ENCODE measurements at places on chromosomes 3 and 15. TPM values are rescaled to one million over a fixed set of nuclear protein-coding genes. Genes with fewer than 3 reads are reported as not detected.

Gene RTP1
- not detected for total RNA-seq

Gene ZNF619
- 3.3 TPM for total RNA-seq

Gene IL5RA
- total RNA-seq = not detected

Gene UROC1
- total RNA-seq = not detected

Gene MYNN
- 7.2 TPM for total RNA-seq

Gene OXSM
- 7.2 TPM for total RNA-seq

Gene TLE3
- 37.2 TPM for total RNA-seq

Gene PTH1R
- 1.4 TPM for total RNA-seq

DNA sequence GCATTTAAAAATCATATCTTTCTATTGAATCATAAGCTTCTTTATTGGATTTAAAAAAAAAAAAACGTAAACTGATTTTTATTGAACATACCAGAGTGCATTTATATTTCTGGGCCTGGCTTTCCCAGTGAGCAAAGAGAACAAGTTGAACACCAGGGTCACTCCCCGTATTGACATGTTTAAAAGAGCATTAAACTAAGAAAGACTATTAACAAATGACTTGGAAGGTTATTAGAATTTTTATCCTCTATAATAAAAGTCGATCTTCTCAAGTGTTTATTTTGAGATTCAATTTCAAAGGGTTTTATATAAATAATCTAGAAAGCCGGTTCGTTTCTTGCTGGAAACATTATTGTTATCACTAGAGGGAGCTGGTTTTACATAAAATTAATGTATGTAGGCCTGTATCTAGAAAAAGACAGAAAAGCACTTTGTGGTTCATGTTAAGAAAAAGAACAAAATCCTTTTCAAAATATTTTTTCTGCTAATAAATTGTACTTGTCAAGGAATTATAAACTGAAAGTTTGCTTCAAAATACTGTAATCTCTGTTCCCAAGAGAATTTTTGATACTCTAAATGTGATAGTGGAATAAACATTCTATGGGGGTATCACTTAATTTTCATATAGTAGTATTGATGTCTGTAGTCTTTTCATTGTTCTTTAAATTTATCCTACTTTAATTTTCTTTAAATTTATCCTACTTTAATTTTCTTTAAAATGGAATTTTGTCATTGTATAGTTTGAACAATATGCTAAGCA, 321.8 kb upstream of the MME start:
- H3K27me3 ChIP-seq = no peaks in the 10 kb centered on the region
- no peaks in the 10 kb centered on the region for H3K36me3 ChIP-seq
- DNase-seq = no peak
- no peaks in the 10 kb centered on the region for H3K4me1 ChIP-seq
- no peak overlapping the region for H3K27ac ChIP-seq

DNA sequence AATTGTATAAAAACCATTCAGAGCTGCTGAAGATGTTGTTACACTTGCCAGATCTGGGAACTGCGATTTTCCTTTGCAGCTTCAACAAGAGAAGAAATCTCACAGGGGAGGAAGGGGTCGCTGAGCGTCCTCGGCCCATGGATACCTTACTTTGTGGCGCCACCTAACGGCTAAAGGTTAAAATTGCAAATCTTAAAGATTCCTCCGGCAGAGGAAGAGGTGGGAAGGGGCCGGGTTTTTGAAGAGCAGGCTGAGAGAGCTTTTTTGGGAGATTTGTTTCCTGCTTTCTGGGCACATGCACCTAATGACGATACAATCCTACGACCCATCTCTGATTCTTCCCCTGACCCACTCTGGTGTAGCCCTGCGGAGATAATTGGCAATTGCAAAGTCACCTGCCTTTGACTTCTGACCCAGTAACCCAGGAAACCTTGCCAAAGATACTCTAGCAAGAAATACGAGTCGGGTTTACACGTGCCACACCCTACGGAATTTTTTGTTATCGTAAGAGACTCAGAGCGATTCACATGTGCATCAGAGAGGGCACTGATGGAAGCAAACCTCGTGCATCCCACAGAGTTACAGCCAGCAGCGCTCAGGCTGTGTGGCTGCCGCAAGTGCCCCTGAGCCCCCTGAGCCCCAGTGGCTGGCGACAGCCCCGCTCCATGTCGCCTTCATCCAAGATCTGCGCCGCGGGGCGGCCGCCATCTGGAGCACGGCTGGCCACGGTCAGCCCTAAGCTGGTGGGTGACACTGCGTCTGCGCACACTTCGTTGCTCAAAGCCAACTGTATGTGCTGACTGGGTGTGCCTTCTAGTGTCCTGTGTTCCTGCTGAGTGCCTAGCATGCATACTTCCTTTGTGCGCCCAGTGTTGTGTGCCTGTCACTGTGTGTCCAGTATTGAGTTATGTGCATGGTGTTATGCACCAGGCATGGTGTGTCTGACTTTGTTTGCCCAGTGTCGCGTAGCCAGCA, 55.2 kb upstream of the CHRNA7 start:
- no peaks in the 10 kb centered on the region for H3K4me1 ChIP-seq
- H3K27me3 ChIP-seq = no peaks in the 10 kb centered on the region
- no peak overlapping the region for H3K4me3 ChIP-seq
- H3K27ac ChIP-seq = no peak overlapping the region
- H3K36me3 ChIP-seq = no peaks in the 10 kb centered on the region

DNA sequence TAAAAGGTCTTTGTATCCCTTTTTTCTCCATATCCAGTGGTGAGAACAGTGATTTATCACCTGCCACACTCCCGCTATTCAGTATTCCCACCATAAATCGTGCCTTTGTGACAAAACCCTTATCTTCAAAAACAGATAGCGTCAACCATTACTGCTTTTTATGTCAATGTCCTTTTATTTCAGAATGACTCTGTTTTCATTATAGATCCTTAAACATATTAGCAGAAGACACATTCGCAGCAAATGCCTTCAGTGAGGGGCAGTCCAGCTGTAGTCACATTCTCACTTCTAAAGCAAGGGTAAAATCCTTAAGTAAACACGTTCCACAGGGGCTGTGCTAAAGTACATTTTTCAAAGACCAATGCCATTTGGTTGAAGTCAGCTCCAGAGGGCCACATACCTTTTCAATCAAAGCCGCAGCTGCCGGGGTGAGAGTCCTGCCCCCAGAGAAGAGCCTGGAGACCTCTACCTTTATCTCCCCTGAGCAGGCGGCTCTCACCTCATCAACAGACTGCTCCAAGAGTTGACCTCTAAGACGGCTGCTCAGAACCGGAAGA, 53.4 kb downstream of the PDZRN3 start:
- no peak overlapping the region for H3K4me3 ChIP-seq
- H3K27me3 ChIP-seq = no peaks in the 10 kb centered on the region
- DNase-seq = no peak

GRCh38 chr15:80173022-80173759, 20.4 kb downstream of the FAH start:
- H3K4me3 ChIP-seq = no peak overlapping the region
- H3K4me1 ChIP-seq = no peaks in the 10 kb centered on the region
- H3K36me3 ChIP-seq = no peaks in the 10 kb centered on the region
- peak; percentile 73 for DNase-seq

DNA sequence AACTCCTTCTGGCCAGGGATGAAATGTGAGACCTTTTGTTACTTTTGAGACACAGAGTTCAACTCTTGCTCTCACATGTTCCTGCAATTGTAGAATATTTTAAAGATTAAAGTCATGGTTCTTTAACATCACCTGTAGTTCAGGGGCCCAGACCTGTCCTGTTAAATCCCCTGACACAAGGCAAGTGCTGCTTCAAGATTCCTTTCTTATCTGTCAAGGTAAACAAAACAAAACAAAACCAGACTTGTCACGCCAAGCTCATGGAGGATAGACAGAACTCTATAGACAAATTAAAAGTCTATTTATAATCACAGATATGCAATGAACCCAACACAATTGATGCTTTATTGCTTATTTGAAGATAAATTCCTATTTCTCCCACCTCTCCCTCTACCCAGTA, 48.6 kb upstream of the NEDD4 start:
- no peaks in the 10 kb centered on the region for H3K36me3 ChIP-seq
- H3K4me3 ChIP-seq = no peak overlapping the region
- no peak for DNase-seq
- H3K27ac ChIP-seq = no peak overlapping the region
- H3K4me1 ChIP-seq = peaks cover 4% of the 10 kb centered on the region

DNA sequence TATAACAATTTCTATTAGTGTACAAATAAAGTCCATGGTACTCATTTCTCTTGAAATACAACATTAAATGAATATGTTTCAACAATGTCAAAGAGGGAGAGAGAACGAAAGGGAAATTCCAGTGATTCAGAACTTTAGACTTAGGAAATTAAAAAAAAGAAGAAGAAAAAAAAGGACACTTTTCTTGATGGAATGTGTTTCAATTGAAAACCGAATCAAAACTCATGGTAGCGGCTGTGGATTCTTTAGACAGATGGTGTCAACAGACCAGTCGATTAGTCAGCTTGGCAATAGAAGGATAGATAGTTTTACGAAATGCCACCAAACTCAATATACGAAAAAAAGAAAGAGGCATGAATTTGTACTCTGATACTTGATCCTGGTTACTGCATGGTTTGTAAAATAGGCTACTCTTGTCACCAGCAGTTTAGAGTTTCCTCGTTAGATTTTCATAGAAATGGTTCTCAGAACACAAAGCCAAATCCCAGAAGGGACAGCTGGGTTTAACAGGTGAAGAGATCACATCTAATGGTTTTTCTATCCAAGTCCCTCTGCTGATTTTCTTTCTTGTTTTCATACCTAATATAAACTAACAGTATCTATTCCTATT, 793.5 kb downstream of the ROBO1 start:
- no peaks in the 10 kb centered on the region for H3K4me1 ChIP-seq
- no peak overlapping the region for H3K4me3 ChIP-seq
- H3K27me3 ChIP-seq = no peaks in the 10 kb centered on the region
- no peak overlapping the region for H3K27ac ChIP-seq
- H3K36me3 ChIP-seq = no peaks in the 10 kb centered on the region
- no peak for DNase-seq

DNA sequence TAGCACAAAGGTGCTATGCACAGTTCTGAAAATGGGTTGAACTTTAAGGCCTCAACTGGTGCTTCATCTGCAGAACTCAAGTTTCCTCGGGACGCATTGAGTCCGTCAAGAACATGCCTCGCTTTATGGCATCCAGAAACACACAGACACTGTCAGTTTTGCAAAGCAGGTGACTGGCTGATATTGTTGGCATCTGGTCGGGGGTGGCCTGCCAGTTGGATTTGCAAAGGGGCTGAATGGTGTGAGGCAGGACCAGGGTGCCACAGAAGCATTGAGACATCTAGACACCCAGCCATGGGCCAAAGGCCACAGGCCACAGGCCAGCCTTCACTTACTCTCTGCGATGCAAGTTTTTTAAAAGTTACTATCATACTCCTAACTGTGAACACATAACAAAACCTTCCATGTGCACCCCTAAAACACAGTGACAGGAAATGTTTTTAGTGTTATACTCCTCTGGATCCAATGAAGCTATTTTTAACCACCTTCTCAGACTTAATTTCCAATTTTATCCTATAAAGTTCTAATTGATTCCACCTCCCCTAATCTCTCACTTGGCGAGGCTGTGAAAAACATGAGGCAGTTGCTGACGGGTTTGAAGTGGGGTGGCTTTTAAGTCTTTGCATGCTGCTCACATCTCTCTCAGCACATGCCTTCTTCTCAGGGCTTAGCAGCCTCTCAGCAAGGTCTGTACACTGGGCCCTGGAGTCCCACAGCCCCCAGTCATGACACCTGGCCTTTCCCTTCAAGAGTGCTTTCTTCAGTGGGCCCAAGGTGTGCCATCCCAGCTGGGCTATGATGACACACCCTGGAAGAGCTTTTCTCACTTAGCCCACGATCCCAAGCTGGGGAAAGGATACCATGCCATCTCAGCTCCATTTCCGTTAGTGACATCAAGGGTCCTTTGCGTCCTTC, 38.5 kb upstream of the DUSP7 start:
- DNase-seq = no peak
- no peaks in the 10 kb centered on the region for H3K27me3 ChIP-seq
- no peak overlapping the region for H3K4me3 ChIP-seq
- no peak overlapping the region for H3K27ac ChIP-seq
- no peaks in the 10 kb centered on the region for H3K4me1 ChIP-seq
- no peaks in the 10 kb centered on the region for H3K36me3 ChIP-seq

DNA sequence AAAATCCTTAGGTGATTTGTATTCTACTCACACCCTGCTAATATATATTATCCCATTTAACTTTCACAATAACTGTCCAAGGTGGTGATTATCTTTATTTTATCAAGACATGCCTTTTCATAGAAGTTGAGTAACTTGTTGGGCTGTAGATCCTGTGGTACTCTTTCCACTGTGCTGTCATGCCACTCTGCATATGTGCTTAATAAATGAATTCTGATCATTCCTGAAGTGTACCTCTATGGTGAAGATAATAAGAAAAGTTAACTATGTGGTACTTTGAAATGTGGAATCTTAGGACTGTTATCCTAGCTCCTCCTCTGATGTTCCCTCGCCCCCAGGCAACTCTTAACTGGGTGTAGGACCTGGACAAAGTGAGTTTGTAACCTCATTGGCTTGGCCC, 5.2 kb downstream of the SNRK start:
- H3K27me3 ChIP-seq = no peaks in the 10 kb centered on the region
- H3K4me3 ChIP-seq = no peak overlapping the region
- H3K36me3 ChIP-seq = no peaks in the 10 kb centered on the region

- no peaks in the 10 kb centered on the region for H3K36me3 ChIP-seq
- no peak overlapping the region for H3K27ac ChIP-seq
- no peak for DNase-seq
- no peaks in the 10 kb centered on the region for H3K27me3 ChIP-seq
Measured at GRCh38 chr3:76387000-76387399, 601.7 kb upstream of the ZNF717 start.

DNA sequence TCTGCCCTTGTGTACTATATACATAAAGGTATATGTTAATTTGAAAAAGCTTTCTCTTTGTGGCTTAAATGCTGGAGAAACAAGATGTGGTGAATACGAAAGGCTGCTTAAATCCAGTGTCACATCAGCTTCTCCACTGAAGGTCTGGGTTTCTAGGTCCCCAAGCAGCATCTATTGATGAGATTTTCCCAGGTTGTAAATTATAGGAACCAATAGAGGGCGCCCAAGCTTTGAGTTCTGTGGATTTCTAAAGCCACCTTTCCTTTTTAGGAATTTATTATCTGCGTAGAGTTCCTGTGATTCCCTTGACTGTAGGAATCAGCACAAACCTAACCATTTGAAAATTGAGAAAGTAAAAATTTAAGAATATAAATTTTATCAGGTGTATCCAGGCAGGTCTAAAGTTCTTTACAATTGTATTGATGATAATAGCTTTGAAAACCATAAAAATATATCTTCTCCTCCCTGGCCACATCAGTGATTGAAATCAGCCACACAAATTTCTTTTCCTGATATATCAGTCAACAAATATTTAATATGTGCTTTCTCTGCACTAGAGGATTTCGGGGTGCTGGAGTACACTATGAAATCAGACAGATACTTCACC, 88.3 kb upstream of the ADAMTSL3 start:
- no peaks in the 10 kb centered on the region for H3K36me3 ChIP-seq
- H3K4me3 ChIP-seq = no peak overlapping the region
- no peaks in the 10 kb centered on the region for H3K4me1 ChIP-seq
- H3K27ac ChIP-seq = no peak overlapping the region
- DNase-seq = no peak

DNA sequence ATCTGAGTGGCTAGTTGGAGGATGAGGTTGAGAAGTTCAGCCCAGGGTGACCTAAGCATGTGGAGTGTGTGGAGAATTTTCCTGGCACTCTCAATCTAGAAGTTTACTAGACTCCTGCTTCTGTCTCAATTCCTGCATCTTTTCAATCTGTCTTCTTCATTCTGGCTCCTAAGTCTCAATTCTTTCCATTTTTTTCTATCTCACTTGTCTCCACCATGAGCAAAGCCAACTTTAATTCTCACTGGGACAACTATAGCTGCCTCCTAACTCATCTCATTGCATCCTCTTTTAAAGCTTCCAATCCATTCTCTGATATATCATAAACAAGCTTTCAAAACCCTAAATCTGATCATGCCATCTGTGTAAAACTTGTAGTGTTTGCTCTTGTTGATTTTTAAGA, 569.3 kb downstream of the NAALADL2 start:
- no peaks in the 10 kb centered on the region for H3K4me1 ChIP-seq
- no peaks in the 10 kb centered on the region for H3K36me3 ChIP-seq
- H3K4me3 ChIP-seq = no peak overlapping the region
- no peak for DNase-seq
- no peaks in the 10 kb centered on the region for H3K27me3 ChIP-seq

All from pancreas (tissue), 10 donors.